ENCODE measurements at places on chromosomes 1 and 21.
A peak's percentile ranks its signal among the peaks of the same experiment; 100 is the strongest.

DNA sequence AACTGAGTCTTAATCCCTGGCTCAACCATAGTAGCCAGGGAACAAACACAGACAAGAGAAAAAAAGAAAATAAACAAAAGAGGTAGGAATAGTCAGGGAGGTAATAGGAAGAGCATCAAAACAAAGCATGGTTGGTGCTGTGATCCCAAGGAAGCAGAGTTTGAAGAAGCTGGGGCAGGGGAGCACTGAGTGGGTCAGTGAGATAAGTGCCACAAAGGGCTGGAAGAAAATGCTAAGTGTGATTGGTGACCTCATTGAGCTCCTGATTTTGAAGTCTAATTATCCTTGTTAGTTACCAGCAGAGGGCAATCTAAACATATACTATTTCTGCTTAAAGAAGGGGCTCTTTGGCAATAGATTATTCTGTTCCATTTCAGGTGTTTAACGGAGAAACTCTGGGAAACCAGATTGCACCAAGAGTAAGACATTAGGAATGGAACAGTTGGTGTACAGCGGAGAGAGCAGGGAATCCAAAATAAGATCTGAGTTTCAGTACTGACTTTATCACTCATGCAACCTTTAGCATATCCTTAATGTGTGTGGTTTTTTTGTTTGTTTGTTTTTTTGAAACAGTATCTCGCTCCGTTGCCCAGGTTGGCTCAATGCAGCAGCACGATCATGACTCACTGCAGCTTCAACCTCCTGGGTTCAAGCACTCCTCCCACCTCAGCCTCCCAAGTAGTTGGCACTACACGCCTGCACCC is 30.7 kb upstream of the KIAA1614 start:
- DNase-seq = peak; percentile 43

DNA sequence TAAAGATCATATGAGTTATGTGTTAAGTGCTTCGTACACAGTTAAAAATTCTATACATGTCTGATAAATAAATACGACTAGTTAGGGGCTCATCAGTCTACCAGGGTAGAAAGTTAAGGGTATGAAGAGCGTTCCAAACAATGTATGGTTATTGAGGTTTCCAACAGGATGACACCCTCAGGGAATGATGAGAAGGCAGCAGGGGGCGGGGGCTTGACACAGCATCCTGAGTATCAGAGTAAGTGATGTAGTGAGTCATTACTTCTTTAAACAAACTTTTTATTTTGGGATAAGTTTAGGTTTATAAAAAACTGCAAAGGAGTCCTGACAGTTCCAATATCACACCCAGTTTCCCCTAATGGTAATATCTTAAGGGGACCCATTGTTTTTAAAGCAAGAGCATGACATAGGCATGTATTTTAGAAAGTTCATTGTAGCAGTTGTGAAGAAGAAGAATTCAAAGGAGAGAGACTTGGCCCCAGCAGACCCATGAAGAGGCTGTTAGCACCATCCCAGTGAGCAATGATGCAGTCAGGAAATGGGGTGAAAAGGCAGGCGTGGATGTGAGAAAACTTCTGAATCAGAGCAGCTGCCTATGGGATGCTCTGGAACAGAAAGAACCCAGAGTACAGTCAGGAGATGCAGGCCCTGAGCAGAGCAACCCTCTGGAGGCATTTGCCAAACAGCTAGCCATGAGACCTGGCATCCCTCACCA is 15.0 kb upstream of the PSMB2 start:
- DNase-seq = no peak

GRCh38 chr1:33970148-33970825 is 106.4 kb downstream of the HMGB4 start:
- DNase-seq = no peak

DNA sequence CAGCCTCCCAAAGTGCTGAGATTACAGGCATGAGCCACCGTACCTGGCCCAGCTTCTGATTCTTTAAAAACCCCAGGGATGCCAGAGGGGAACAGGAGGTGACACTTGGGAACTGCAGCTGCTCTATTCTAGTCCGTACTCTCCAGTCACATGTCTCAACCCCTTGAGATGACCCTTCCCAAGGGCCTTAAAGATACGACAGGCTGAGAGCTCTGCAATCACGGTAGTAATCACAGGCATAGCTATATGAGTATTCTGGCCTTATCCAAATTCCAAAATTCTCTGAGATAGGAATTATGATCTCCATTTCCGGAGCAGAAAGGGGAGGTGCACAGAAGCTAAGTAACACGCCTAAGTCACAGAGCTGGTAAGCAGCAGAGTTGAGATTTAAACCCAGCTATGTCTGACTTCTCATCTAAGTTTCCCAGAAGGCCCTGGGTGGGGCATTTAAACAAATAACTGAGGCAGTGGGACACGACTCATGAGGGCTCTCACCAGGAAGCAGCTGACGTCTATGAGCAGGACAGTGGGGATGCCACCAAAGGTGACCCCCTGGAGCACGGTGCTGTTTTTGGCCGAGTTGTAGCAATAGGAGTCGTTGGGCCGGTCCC is 5.2 kb downstream of the TMEM63A start:
- no peak for DNase-seq

DNA sequence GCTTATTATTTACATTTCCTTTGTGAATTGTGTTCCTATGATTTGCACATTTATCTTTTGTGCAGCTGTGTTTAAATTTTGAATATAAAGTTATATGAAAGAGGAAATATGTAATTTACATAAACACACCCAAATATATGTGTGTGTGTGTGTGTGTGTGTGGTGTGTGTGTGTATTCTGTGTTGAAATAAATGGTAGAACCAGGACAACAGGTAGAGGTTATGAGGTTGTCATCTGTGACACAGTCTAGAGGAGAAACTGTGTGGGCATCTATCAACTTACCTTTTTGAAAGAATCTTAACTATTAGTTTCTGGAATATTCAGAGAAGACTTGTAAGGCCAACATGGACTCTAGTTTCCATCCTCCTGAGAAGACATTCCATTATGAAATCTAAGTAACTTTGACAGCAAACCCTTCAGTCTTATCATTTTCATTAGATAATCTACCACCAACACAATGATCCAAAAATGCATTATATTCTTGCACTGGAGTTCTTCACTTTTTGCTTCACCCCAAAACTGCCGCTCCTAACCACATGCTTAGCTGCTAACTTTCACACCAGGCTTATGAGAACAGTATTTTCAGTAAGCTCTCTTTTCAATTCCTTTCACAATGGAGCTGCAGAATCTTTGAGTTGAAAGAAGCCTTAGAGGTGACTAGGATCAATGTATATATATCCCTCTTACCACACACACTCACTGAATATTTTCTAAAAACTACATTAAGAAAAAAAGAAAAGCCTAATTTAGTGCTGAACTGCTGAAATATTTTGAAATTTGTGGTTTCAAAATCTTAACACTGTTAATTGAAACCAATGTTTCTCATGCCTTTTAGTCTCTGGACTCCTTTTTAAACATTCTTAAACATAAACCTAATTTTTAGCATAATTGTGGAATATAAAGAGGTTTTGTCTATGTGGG is 21.8 kb downstream of the PTPRC start:
- DNase-seq = no peak

DNA sequence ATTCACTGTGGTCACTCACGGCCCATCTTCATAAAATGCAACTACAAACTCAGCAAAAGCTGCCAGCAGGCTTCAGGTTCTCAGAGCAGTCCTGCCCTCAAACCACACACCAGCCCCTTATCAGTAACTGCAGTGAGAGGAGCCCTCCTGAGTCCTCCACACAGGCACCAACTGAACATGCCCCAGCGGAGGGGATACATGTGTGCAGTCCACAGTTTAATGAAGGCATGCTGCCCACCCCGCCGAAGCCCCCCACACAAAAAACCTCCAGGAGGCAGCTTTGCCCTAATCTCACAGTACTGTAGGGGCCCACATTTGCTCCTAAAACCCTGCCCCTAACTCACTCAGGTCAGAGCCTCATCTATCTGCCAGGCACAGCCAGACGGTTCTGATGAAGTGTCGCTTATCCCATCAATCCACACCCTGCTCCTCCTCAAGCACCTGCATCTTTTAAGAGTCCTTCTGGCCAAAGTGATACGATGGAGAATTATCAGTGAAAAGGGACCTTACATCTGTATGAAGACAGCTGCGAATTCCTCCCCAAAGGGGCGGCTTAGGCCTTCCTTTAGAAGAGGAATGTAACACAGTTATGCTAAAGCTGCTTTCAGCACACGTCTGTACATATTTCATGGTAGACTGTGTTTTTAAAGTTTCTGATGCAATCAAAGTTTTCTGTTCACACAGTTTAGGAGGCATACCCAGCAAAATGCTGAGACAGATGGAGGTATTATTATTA is 3.5 kb downstream of the ABCB10 start:
- no peak for DNase-seq

DNA sequence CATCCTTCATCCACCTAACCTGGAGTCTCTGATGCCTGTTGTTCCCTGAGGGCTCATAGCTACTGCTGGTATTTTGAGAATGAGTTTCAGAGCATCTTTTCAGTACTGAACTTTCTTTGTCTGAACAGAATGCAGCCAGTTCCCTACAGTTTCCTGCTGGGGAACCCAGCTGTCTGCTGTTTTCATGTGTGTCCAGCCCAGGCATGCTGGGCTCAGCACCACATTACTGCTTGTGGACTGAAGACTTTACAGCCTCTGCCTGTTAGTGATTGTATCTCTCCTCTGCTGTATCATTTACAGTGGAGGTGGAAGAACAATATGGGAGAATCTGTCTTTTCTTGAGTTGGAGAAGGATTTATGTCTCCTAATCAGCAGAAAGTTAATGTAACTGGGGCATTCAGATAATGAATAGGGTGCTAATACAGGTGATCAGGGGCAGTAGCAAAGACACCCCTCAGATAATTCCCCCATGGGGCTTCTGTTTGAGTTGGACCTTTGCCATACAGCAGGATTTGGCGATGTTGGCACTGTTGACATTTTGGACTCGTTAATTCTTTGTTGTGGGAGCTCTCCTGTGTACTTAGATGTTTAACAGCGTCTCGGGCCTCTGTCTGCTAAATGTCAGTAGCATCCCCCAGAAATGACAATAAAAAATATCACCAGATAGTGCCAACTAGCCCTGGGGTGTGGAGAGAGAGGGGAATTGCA is 207.7 kb downstream of the HHAT start:
- peak; percentile 45 for DNase-seq

DNA sequence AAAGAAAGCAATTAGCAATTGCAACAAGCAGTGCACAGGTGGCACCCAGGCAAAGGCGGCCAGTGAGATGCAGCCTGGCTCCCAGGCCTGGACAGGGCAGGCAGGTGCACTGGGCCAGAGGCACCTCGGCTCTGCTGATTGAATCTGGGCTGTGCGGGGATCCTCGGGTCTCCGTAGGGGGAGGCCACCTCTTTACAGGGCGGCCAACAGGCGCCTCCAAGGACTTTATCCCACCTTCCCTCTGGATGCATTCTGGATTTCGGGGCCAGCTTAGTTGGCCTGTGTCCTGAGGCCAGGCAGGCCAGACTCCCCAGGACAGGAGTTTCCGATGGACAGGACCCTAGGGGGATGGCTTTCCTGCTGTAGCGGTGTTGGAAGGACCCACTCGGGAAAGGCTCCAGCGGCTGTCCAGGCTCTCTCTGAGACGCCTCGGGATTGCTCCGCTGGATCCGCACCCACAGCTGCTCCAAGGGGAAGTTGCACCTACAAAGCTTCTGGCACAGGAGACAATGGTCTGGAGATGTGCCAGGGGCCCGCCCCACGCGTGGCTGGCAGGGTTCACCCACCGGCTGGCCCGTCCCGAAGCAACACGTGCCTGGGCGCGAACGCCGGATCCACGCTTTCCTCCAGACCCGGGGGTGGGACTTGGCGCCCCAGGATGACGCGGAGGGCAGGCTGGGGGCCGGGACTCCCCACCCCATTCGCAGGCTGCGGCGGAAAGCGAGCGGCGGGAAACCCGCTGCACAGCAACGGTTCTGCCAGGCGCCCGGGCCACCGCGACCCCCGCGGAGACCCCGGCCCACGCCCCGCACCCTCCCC is 810 bp downstream of the SLC19A1 start:
- DNase-seq = peak; percentile 38

Measured in DMS79 treated with DMSO at 0.1 percent for 48 hours (cell line).